Lower lobe of right lung (tissue), 2 donors: ENCODE measurements at places on chromosomes 3 and 15. TPM values are rescaled to one million over a fixed set of nuclear protein-coding genes. Genes with fewer than 3 reads are reported as not detected.

DNA sequence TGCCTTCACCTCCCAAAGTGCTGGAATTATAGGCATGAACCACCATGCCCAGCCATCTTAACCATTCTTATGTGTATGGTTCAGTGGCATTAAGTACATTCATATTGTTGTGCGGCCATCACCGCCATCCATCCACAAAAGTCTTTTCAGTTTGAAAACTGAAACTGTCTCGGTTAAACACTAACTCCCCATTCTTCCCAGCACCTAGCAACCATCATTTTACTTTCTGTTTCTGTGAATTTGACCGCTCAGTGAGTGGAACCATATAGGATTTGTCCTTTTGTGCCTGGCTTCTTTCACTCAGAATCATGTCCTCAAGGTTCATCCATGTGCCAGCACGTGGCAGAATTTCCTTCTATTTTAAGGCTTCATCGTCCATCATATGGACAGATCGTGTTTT is 5.8 kb downstream of the MCM2 start:
- no peak overlapping the region for H3K4me3 ChIP-seq
- no peak overlapping the region for H3K27ac ChIP-seq

- no peak for DNase-seq
- no peak overlapping the region for H3K4me3 ChIP-seq
- H3K27me3 ChIP-seq, result no peaks in the 10 kb centered on the region
- H3K27ac ChIP-seq, result no peak overlapping the region
- H3K4me1 ChIP-seq, result no peaks in the 10 kb centered on the region
- H3K36me3 ChIP-seq, result no peaks in the 10 kb centered on the region
Measured at GRCh38 chr15:69232765-69233164, 65.9 kb upstream of the PAQR5 start.

DNA sequence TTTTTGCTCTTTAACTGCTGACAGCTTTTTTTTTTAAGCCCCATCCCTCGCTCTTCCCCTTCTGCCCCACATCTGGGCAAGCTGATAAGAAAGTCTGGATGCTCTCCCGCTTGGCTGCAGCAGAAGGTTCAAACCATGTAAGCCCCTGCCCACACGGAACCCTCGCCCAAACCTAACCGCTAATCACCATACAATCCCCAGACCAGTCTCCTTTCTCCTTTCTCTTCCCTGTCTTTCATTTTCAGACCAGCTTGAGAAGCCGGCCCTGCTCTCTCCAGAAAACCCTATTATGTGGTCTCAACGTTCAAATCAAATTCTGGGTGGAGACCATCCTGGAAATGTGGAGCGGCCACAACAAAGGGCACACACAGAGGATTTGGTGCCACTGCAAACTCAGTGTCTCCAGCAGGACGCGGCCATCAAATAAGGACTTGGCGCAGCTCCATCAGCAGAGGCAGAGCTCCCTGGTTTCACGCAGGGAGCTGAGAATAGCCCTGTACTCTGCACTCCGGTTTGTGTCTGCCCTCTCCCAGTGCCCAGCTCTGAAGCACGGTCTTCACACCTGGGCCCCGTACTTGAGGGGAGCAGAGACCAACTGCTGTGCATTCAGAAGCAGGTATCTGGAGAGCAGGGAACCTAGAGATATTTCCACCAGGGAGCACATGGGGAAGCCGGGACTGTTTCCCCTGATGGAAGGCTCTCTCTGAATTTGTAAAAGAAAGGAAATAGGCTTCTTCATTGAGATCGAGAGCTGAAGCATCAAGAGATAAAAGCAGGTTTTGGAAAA is 92.6 kb downstream of the XXYLT1 start:
- H3K4me3 ChIP-seq, result no peak overlapping the region
- H3K4me1 ChIP-seq, result peaks cover 55% of the 10 kb centered on the region
- no peak for DNase-seq
- no peaks in the 10 kb centered on the region for H3K36me3 ChIP-seq

- peaks cover 52% of the 10 kb centered on the region for H3K4me1 ChIP-seq
- H3K27ac ChIP-seq, result peak overlapping the region; percentile 19
- no peaks in the 10 kb centered on the region for H3K36me3 ChIP-seq
- H3K27me3 ChIP-seq, result no peaks in the 10 kb centered on the region
- no peak for DNase-seq
Measured at GRCh38 chr3:125160606-125161371, 51.8 kb downstream of the SLC12A8 start.

DNA sequence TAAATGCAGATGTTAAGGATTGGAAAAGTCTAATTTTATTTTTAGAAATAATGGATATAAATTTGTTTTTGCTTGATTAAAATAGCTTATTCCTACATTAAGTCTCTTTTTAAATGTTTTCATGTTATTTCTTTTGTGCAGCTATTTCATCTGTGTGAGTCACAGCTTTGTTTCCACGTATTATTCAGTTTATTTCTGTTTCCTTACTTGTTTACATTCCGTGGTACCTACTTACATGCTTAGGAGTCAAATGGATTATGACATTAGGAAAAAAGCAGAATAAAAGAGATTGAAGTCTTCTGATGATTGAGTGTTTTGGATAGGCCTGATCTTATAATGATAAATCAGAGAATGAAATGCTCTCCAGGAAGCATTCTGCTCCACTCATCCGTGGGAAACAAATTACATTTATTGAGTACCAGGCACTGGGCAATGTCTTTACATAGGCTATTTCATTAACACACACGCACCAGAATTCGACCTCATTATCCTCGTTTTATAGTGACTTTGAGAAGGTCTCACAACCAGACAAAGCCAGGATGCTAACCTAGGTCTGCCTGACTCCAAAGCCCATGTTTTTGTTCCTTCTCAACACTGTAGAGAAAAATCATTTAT is 38.1 kb upstream of the RASA2 start:
- peaks cover 40% of the 10 kb centered on the region for H3K36me3 ChIP-seq
- peaks cover 9% of the 10 kb centered on the region for H3K4me1 ChIP-seq
- no peak for DNase-seq
- H3K27ac ChIP-seq, result no peak overlapping the region

GRCh38 chr3:152071924-152072323 is 196.8 kb upstream of the MBNL1 start:
- no peak overlapping the region for H3K27ac ChIP-seq
- no peak overlapping the region for H3K4me3 ChIP-seq
- no peaks in the 10 kb centered on the region for H3K36me3 ChIP-seq
- no peaks in the 10 kb centered on the region for H3K27me3 ChIP-seq
- DNase-seq, result no peak

DNA sequence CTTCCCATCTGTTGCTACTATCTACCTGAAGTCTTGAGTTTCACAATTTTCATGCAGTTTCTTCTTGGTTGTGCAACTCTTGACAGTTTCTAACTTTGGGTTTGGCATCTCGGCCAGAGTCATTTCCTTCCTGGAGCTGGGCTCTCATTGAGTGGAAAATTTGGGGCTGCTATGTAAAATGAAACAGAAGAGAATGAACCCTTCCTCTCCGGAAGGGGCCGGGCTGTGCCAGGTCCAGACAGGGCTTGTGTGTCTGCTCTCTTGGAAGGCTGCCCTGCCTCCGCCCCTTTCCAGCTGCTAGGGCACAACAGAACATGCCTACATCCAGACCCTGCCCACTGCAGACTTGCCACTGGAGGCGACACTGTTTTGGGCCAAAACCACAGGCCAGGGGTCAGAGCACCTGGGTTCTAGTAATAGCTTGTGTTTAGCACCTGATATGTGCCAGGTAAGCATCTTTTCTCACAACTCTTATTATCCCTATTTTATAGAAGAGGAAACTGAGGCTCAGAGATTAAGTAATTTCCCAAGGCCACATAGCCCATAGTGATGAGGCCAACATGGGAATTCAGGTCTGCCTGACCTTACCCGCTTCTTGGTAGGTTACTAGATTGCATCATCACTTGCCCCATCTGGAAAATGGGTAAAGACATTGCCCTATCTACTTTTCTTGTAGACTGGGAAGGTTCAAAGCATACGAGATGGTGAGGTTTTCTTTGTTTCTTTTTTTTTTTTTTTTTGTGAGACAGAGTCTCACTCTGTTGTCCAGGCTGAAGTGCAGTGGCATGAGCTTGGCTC is 25.0 kb downstream of the IRAK2 start:
- H3K4me1 ChIP-seq, result peaks cover 86% of the 10 kb centered on the region
- H3K27me3 ChIP-seq, result no peaks in the 10 kb centered on the region
- DNase-seq, result peak; percentile 90
- peak overlapping the region; percentile 81 for H3K27ac ChIP-seq

DNA sequence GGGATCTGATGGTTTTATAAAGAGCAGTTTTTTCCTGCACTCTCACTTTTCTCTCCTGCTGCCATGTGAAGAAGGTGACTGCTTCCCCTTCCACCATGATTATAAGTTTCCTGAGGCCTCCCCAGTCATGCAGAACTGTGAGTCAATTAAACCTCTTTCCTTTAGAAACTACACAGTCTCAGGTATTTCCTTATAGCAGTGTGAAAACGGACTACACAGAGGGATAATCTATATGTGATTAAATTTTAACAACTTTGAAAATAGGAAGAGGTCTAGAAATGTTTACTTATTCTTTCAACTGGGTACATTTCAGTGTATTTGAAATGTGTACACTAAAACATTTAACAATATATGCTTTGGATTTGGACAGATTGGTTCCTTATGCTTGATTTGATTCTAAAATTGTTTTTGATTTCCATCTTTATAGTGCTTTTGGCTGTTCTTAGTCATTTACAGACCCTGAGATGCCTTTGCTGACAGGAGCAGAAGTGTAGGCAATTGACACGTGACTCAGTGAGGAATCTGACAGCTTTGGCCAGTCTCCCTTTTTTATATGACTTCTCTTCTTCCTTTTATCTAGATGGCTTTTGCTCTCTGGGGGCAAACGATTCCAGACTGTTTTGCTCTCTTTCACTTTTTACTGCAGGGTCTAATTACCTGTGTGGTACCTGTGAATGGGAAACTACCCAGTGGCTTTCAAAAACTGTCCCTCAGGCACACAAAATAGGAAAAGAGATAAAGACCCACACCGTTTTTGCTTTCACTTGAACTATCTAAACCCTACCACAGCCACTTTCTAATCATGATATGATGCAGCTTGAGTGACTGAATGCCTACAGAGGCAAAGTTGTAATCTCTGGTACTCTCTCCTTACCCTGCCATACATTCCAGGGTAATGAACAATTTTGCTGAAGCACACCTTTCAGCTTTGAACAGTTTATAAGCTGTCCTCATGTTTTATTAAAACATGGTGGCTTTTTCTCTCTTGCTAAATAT is 422.6 kb downstream of the ROBO1 start:
- H3K4me3 ChIP-seq, result no peak overlapping the region
- H3K4me1 ChIP-seq, result no peaks in the 10 kb centered on the region
- no peak overlapping the region for H3K27ac ChIP-seq
- H3K36me3 ChIP-seq, result no peaks in the 10 kb centered on the region

DNA sequence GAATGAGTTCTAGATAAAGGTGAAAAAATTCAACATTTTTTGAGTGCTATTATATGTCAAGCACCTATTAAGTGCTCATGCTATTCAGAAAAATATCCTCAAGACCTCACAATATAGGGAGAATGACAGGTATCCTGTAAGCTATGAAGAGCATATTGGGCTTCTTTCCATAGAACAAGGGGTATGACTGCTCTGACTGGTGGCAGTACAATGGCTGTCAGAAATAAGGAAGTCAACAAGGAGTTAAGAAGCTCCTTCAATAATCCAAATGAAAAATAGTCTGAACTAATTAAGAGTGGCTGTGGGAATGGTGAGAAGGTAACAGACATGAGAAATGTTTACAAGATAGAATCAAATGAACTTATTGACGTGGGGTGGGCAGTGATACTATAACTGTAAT is 24.7 kb downstream of the NPTN start:
- H3K27ac ChIP-seq, result no peak overlapping the region
- no peak overlapping the region for H3K4me3 ChIP-seq
- H3K4me1 ChIP-seq, result peaks cover 55% of the 10 kb centered on the region

The CHDH gene
- total RNA-seq, result 17.3 TPM

The PRSS50 gene
- total RNA-seq, result 0.41 TPM

The CYP8B1 gene
- not detected for total RNA-seq

The PPP1R14D gene
- 0.53 TPM for total RNA-seq
